ENCODE measurements at places on chromosomes 1 and 21.
A peak's percentile ranks its signal among the peaks of the same experiment; 100 is the strongest.

DNA sequence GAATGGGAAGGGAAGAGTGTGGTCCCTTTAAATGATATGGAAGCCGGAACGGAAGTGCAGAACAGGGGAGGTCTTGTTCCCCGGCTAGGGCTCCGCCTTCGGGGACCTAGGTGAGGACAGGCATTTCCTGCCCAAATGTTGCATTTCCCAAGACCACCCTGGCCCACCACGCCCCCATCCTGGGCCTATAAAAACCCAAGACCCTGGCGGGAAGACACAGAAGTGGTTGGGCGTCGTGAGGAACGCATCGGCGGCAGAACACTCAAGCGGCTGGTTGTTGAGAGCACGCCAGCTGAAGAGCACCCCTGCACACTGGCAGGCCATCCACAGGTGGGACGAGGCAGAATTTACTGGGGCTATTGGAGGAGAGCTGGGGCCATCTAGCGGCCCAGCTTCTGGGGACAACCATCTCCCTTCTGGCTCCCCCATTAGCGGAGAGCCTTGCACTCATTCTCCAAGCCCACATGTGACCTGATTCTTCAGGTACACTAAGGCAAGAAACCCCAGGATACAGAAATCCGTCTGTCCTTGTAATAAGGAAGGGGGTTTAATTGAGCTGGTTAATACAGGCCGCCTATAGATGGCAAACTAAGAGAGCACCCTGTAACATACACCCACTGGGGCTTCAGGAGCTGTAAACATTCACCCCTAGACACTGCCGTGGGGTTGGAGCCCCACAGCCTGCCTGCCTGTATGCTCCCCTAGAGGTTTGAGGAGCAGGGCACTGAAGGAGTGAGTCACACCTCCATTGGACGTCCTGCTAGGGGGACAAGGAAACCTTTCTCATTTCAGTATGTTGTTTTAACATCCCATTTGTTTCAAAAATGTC lies 1327.9 kb downstream of the BRINP3 start:
- no peak for DNase-seq

- no peak for DNase-seq
Measured at GRCh38 chr1:56255516-56256152, 323.7 kb downstream of the PLPP3 start.

DNA sequence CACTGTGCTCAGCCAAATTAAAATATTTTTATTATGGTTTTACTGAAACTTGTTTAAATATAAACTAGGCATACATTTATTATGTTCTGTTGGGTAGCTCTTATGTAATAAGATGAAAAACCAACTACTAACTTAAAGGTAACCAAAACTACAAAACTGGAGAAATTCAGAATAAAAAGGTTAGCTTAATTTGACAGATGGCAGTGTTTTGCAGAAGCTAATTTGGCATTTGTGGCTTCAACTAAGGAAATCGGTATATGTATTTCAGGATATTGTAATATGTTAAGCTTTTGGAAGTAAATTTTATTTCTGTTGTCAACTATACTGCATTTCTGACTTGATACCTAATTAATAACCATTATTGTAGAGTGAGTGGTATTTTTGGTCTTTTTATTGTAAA lies 18.8 kb downstream of the USP25 start:
- DNase-seq: no peak

GRCh38 chr1:17721444-17721843 lies 33.7 kb upstream of the ACTL8 start:
- DNase-seq: no peak

DNA sequence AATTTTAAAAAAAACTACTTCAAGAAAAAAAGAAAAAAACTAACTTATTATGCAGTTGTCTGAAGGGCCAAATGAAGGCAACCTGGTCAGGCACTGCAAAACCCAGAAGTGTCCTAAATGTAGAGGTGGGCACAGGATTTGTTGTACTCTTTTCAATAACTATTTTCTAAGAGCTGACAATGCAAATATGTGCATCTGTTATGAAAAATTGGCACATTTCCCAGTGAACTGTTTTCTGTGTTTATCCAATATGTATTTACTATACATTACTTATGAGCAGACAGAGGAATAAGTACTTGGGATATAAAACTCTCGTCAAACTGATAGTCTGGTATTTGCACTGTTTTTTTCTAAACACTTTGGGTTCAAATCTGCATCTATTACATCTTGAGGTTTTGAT lies 188.0 kb upstream of the C21orf91 start:
- DNase-seq: no peak

DNA sequence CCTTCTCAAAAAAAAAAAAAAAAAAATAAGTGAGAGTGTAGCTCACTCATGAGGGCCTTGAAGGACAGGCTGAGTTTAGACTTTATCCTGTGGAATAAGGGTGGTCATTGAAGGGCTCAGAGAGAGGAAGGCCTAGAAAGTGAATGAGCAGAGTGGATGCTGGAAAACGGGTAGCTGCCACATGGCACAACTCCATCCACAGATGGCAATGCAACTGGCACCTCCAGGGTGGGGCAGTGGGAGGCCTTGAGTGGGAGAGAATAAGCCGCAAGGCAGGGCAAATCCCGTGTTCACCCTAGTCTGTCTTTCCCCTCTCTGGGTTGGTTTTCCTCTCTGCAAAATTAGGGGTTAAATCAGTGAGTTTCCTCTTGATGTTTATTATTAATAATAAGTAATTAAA lies 3.1 kb downstream of the TNNI1 start:
- DNase-seq: no peak

- DNase-seq: no peak
Measured at GRCh38 chr1:231332761-231333160, 4.9 kb downstream of the EXOC8 start.

DNA sequence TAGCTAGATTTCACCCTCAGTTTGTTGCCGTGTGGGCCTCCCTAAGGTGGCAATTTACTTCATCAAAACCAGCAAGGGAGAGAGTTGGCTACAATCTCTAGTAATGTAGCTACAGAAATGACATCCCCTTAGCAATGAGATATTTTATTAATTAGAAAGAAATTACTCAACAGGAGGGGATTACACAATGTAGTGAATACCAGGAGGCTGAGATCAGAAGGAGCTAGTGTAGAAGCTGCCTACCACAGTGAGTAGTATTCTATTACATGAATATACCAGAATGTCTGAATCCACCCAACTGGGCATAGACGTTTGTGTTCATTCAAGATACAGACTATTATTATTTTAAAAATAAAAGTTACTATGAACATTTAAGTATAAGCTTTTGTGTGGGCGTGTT lies 868.2 kb upstream of the CXADR start:
- no peak for DNase-seq

- no peak for DNase-seq
Measured at GRCh38 chr1:7831458-7831857, 21.4 kb downstream of the UTS2 start.

GRCh38 chr1:227127891-227128290 lies 187.8 kb downstream of the COQ8A start:
- no peak for DNase-seq

GRCh38 chr1:178094739-178095645 lies 1.1 kb downstream of the RASAL2 start:
- no peak for DNase-seq

DNA sequence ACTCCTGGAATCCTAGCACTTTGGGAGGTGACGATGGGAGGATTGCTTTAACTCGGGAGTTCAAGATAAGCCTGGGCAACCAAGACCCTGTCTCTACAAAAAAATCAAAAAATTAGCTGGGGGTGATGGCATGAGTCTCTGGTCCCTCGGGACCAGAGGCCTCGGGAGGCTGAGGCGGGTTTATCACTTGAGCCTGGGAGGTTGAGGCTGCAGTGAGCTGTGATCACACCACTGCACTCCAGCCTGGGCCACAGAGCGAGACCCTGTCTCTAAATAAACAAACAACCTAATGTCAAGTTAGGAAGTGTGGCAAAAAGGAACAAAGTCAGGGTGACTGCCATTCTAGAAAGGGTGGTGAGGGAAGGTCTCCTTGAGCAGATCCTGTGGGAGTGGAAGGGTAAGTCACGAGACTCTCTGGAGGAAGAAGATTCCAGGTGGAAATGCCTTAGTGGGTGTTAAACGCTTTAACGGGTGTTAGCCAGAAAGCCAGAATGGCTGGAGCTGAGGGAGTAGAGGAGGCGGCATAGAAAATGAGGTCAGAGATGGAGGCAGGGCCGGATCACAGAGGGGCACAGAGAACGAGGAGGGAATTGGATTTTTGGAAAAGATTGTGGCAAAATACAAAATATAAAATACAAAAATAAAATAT lies 62.2 kb upstream of the ATP5PO start:
- DNase-seq: no peak

- no peak for DNase-seq
Measured at GRCh38 chr1:19708567-19709110, 44.0 kb downstream of the HTR6 start.

GRCh38 chr1:92877792-92878191 lies 46.0 kb downstream of the RPL5 start:
- DNase-seq: no peak

DNA sequence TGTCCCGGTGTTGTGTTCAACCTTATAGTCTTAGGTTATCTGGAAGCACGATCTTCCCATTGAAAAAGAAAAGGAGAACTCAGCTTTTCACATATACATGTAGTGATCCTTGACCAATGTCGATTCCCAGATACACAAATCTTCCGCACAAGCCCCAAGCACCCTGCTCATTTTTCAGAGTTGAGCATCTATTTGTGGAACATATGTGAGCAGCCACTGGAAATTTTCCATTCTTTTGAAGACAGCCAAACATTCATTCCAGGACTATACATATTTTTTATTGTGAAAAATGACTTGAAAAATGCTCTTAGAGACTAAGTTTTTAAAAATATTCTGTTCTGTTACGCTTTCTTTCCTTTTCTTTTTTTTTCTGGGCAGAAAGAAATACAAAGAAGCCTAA lies 371.9 kb downstream of the RGS7 start:
- no peak for DNase-seq

DNA sequence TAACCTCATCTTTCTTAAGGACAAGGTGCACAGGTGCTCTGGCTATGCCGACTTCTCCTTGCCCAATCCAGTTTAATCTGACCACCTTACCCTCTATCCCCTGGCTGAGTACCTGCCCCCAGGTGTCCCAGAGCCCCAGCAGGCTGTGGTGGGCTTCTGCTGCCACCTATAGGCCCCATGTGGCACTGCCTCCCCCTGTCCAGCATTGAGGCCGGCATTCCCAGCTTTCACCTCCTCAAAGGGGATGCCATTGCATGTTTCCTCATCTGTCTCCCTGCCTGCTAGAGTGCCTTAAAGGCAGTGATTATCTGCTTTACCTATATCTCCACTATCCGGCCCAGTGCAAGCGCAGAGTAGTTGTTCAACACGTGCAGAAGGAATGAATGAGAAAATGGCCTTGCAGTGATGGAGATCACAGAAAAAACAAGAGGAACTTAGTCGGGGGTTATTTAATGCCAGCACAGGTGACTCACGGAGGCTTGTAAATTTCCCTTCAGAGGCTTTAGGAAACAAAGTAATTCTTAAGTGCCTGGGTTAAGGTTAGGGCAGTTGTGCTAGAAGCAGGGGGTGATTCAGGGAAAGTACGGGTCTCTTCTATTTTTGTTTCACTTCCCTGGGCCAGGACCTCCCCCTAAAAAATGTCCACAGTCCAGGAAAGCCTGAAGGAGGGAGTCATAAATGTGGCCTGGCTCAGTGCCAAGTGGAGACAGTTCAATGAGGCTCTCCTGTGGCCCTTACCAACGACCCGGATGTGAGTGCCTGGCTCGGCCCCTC lies 131.8 kb upstream of the NGF start:
- no peak for DNase-seq

- no peak for DNase-seq
Measured at GRCh38 chr1:51833700-51834099, 44.8 kb downstream of the NRDC start.

DNA sequence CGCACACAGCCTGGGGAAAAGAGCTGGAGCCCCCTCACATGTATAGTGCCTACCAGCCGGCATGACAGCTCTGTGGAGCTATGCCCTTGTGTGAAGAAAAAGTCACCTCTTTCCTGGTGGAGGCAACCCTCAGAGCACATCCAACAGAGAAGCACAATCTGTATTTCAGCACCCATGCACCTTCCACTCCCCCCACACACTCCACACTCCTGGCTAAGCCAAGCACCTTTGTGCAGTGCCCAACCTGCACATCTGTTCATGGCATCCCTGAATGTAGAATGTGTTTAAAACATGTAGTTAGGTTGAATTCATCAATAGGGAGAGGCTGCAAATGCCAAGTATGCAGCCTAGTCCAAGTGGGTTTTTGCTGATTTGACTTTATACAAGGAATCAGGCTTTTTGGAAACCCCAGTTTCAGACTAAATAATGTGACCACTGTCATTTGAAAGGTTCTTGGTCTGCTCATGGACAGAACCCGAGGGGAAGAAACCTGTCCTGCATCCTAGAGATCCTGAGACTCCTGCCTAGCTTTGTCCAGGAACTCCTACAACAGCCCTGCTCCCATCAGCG lies 197.1 kb downstream of the TOMM20 start:
- no peak for DNase-seq

- DNase-seq: peak; percentile 89
Measured at GRCh38 chr1:16181887-16182719, 26.2 kb upstream of the EPHA2 start.

DNA sequence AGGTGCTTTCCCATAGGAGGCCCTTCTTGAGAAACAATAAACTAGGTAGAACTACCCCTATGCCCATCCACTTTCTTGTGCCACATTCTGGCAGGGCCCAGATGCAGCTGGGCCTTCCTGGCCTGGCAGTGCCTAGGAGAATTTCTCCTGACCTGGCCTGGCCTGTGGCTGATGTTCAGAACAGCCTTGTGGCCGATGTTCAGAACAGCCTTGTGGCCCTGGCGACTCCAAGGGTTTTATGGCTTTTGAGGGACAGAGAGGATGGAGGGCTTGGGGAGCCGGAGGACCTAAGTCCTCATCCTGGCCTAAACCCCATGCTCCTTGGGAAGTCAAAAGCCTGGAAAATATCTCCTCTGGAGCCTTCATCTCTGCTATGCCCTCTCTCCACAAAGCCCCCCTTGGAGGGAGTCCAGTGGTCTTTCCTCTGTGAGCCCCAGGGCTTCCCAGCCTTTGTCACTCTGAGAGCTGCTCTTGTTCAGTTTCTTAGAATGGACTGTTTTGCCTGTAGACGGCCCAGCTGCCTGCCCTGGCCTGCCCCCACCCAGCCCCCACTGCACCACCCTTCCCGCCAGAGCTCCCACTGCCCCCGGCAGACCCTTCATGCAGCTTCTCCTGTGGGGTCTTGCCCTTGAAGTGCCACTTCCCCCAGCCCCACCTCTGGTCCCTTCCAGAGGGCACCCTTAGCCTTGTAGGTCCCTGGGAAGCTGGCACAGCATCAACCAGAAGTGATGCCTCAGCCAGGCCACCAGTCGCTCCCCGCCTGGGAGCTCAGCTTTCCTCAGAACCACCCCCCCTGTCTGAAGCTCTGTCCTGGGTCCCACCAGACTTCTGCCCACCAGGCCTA lies 7.0 kb downstream of the GPR37L1 start:
- DNase-seq: no peak

- DNase-seq: no peak
Measured at GRCh38 chr1:19398309-19398760, 86.2 kb downstream of the SLC66A1 start.

Measured in pulmonary artery endothelial cell (primary cell).